Colonic mucosa (tissue), 4 donors: ENCODE measurements at places on chromosomes 16 and 17.

DNA sequence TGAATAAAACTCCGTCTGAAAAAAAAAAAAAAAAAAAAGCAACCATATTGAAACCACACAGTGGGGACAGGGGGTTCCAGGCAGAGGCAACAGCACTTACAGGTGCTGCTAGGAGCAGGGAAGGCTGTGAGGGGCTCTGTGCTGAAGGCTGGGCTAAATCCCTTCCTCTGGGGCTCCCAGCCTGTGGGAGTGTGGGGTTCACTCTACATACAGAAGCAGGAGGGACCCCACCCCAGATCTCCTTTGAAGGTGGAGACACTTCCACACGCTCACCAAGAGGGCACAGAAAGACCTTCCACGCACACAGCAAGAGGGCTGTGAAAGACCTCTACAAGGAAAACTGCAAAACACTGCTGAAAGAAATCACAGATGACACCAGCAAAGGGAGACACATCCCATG lies 53.9 kb downstream of the USP22 start:
- DNase-seq, result no peak

DNA sequence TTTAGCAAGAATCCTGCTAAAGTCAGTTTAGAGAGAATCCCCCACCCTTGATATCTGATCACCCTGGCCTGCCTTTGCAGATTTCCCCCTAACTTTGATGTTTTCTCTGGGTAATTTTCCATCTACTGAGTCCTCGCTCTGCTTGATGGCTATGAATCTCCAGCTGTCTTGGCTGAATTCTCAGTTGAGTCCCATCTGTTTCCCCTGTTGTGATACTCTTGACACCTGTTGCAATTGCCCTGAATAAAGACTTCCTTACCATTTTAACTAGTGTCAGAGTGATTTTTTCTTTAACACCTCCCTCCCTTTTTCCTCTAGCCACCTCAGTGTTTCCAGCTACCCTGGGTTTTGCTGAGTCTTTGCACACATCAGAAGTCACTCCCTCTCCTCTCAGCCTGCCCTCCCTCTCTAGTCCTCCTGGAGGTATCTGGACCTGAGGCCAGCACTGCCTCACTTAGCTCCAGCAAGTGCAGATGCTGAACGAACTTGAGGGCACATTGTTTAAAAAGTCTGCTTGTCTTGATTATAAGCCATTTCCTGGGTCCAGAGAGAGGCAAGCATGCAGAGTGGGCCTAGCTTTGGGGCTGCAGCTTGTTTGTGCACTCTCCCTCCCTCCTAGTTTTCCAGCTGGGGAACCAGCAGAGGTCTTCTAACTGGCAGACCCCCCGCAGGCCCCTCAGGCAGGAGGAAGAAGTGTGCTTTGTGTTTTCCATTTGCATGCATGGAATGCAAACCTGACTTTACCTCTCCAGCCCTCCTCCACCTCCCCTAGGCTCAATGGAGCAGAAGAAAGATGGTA lies 33.2 kb downstream of the SPACA3 start:
- no peak for DNase-seq

DNA sequence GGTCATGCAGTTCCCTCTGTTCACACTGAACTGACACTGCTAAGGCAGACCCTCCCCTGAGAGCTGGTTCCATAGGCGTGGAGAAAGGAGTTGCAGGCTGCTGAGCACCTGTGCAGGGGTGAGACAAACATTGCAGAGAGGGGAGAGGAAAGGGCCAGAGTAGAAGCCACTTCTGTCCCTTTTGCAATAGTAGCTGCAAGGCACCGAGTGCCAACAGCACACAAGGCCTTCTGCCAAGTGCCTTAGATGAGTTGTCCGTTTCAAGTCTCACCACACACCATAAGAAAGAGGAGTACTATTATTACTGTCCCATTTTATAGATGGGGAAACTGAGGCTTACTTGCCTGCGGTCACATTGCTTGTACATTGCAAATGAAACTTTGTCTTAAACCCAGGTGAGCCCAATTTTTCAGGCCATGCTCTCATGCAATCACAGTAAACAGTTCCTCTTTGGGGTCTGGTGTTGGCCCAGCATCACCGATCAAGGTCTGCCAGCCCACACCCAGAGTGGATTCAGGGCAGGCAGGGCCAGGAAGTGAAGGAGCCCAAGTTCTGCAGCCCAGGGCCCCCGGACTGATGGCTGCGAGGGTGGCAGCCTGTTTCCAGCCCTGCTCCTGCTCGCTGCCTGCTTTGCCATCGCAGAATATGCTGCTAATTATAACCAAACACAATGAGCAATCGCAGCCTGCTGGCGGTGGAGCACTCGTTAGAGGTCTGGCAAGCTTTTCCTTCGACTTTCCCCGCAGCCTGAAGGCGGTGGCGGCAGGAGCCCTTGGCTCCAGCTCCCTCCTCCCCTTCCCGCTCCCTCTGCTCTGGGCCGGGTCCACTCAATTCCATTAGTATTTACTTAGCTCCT lies 36.8 kb upstream of the DYNLL2 start:
- DNase-seq, result no peak

DNA sequence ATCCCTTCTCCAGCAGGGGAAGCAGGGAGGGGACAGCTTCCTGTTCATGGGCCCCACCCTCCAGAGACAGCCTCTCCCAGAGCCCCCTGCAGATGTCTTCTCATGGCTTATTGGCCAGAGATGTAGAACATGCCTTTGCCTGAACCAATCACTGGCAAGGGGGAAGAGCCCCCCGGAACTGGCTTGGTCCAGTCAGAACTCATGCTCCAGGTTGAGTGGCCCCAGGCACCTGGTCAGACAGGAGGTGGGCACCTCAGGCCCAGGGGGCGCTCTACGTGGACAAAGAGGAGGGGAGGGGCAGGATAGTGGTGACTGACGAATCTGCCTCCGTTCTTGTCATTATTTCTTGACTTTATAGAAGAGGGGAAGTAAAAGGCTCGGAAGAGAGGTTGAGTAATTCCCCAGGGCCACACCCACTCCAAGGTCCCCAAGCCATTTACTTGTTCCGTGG lies 23.6 kb downstream of the RAB11FIP4 start:
- DNase-seq, result no peak

GRCh38 chr16:66516509-66516807 lies 33.5 kb downstream of the TK2 start:
- DNase-seq, result no peak

- no peak for DNase-seq
These were observed 1.4 kb upstream of the TBC1D24 start for GRCh38 chr16:2473446-2473926.
